T-cell (primary cell): ENCODE measurements at places on chromosomes 3 and 15.

DNA sequence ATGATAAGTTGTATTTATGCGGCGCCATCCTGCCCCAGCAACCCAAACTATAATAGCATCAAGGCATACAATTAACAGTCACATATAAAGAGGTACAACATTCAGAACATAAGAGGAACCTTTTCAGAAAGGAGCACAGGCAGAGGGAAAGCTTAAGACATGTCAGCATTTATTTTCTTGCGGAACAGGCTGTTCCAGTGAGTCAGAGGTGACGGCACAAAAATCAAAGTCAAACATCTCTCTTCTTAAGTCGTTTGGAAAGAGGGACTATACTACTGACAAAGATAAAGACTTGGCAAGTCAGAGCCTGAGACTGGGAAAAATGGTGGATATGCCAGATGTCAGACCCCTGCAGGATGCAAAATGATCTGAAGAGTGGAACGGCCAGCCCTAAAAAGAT lies 128.4 kb downstream of the CTNNB1 start:
- no peak for DNase-seq

- DNase-seq: no peak
These were observed 25.0 kb downstream of the PIF1 start for GRCh38 chr15:64800476-64800875.

GRCh38 chr15:34855893-34856292 lies 60.5 kb upstream of the ACTC1 start:
- no peak for DNase-seq

DNA sequence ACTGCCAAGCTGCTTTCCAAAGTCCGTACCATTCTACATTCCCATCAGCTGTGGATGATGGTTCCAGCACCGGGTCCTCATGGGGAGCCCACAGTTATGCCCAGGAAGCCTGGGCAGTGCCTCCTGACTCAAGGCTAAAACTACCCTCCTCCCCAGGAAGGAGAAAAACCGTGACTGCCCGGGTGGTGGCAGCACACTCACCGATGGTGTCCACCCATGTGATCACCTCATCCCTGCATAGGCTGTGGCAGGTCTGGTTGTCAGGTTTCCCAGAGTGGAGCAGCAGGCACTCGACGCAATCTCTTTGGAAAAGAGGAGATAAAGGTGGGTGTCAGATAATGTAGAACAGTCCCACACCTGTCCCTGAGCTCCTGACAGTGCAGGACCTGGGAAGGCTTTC lies 38.6 kb downstream of the UMPS start:
- DNase-seq: no peak

DNA sequence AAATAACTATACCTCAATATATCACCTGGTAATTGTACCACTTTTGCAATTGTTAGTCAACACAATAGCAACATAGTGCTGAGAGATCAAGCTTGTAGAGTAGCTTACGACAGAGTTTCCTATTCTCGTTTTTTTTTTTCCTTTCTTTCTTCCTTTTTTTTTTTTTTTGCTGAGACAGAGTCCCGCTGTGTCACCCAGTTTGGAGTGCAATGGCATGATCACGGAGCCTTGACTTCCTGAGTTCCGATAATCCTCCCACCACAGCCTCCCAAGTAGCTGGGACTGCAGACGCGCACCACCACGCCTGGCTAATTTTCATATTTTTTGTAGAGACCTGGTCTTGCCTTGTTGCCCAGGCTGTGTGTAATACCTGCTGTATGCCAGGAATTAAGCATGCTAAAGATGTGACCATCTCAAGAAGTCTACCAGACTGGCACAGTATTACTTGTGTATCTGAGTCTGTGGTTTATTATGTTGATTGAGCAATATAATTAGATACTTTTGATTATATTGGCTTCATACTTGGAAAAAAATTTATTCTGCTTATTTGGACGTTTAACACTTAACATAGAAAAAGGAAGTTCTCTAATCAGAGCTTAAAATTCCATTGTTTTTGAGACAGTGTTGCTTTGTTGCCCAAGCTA lies 3.0 kb downstream of the SELENOT start:
- DNase-seq: no peak

DNA sequence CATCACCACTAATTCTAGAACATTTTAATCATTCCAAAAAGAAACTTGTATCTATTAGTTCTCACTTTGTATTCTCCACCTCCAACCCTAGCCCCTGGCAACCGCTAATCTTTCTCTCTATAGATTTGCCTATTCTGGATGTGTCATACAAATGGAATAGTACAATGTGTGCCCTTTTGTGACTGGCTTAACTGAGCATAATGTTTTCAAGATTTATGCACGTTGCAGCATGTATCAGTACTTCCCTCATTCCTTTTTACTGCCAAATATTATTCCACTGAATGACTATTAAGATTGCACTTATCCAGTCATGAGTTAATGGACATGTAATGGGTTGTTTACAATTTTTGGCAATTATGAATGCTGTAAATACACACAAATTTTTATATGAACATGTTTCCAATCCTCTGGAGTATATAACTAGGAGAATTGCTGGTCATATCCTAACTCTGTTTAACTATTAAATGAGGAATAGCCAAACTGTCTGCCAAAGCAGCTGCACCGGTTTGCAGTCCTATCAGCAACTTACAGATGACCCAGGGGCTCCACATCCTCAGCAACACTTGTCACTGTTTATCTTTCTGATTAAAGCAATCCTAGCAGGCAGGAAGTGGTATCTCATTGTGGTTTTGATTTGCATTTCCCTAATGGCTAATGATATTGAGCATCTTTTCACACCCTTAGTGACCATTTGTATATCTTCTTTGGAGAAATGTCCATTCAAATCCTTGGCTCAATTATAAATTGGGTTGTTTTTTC lies 42.9 kb downstream of the DCUN1D1 start:
- DNase-seq: no peak

GRCh38 chr15:68620721-68621527 lies 42.1 kb downstream of the CORO2B start:
- no peak for DNase-seq

DNA sequence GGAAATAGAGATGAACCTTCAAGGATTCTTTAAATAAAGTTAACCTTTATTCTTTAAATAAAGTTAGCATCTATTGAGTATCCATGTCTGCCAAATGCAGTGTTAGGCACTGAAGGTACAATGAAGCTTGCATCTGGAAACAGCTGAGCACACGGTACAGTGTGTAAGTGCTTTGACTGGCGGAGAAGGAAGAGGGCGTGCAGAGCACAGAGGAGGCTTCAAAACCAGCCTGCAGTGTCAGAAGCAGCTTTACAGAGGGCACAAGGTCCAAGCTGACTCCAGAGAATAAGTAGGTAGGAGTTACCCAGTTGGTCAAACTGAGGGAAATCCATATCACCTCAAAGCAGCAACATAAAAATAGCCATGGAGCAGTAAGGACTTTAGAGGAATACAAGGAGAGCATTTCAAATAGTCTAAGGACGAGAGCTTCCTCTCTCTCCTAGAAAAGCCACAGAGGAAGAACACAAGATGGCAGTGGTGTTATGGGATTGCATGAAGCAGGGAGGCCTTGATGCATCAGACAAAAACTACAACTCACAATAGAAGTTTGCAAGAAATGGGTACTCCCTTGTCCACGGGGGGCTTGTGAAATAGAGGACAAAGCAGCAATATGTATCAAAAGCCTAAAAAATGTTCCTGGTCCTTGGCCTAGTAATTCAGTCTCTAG lies 60.3 kb upstream of the PPP2R3A start:
- DNase-seq: no peak

DNA sequence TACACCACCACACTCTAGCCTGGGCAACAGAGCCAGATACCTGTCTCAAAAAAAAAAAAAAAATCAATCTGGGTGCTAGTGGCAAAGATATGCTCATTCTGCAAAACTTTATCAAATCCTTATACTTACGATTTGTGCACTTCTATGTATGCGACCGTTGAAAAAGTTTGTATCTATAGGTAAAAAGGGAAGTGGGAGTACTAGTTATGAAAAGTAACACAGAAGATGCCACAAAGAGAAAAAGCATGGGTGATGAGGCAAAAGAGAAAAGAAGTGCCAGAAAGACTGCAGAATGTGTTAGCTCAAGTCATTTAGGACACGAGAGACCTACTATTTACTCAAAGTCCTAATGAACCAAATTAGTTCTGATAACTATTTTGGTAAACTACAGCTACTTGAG lies 407.8 kb downstream of the SHQ1 start:
- DNase-seq: no peak

- no peak for DNase-seq
These were observed 26.6 kb downstream of the ACKR4 start for GRCh38 chr3:132623646-132624045.

- no peak for DNase-seq
These were observed 28.6 kb downstream of the CHP1 start for GRCh38 chr15:41259546-41260189.

- no peak for DNase-seq
These were observed 19.7 kb upstream of the PRSS50 start for GRCh38 chr3:46737329-46737731.

- no peak for DNase-seq
These were observed 33.0 kb upstream of the ADCY5 start for GRCh38 chr3:123481722-123482457.

- DNase-seq: no peak
These were observed 15.9 kb upstream of the ACAD9 start for GRCh38 chr3:128863560-128863959.

DNA sequence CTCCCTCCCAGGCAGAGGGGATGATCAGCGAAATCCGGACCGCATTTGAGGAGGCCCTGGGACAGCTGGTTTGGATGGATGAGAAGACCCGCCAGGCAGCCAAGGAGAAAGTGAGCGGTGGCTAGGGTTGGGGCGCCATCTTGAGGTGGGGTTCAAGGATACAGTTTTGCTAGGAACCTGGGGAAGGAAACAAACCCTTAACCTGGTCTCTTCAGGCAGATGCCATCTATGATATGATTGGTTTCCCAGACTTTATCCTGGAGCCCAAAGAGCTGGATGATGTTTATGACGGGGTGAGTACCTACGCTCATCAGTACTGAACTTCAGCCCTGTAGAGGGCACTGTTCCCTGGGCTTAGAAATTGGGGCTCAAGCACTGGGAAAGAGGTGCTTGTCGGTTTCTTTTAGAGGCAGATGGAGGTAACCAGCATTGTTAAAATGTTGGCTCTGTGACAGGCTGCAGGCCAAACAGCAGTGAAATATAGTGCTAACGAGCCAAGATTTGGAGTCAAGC lies 9.6 kb upstream of the PSMD2 start:
- peak; percentile 24 for DNase-seq

DNA sequence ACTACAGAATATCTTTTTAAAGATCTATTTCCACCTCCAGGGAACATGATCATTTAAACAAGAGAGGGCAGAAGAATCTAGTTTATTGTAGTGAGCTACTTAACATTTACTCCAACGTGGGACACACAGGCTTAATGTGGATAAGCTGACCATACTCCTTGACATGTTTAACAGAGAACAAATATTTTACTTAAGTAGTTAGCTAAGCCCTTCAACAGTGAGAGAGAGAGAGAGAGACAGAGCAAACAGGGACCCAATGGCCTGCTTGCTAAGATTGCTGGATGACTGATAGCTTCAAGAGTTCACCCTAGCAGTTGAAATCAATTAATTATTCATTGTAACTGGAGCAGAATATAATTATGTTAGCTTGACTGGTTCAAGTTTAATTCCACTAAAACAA lies 158.6 kb downstream of the ADAM10 start:
- no peak for DNase-seq

DNA sequence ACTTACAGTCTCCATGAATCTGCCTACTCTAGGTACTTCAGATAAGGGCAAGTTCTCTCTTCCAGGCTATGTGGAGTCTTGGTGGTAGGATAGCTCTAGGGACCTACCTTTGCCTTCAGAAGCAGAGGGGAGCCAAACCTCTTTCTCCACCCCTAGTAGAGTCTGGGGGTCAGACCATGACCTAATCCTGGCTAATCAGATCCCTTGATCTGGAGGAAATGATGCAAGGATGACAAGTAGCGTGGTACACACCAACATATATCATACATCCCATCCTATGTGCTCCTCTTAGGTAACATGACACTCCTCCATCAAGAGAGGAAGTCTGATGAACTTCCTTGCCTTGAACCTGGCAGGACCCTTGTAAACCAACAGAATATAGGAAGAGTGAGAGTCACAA lies 15.4 kb upstream of the PLA2G4F start:
- DNase-seq: no peak

DNA sequence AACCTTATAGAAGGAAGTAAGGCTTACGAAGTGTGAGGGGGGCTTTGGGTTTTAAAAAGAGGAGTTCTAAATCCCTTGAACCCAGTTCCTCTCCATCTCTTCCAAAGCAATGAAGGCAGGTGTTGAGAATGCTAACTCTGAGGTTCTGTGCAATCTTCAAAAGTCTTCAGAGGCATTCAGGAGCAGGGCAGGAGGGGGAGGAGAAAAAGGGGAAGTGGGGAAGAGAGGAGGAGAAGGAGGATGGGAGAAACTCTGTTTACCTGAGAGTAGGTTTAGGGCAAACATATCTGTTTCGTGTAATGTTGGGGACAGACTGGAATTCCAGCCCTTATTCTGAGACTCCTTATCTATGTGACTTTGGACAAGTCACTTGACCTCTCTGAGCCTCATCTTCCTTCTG lies 36.9 kb downstream of the FAM3D start:
- no peak for DNase-seq

- no peak for DNase-seq
These were observed 613.5 kb downstream of the EDEM1 start for GRCh38 chr3:5800965-5801364.

GRCh38 chr3:160860346-160860745 lies 104.3 kb downstream of the PPM1L start:
- no peak for DNase-seq

GRCh38 chr3:98038286-98038685 lies 3.2 kb upstream of the GABRR3 start:
- DNase-seq: no peak

- DNase-seq: no peak
These were observed 35.6 kb downstream of the SCAP start for GRCh38 chr3:47440131-47440530.

DNA sequence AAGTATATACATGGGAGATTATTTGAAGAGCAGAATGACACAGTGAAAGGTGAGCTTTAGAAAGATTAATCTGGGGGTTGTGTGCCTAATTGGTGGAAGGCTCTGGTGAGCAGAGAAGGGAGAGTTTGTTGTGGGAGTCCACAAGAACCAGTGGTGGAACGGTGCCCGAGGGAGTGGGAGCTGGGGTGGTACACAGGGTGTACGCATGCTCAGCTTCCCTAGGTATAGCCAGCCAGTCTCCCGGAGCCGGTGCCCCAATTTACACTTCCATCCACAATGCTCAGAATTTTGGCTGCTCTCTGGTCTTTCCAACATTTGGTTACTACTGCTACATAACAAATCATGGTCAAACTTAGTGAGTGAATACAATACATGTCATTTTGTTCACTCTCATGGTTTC lies 92.5 kb downstream of the MITF start:
- no peak for DNase-seq

DNA sequence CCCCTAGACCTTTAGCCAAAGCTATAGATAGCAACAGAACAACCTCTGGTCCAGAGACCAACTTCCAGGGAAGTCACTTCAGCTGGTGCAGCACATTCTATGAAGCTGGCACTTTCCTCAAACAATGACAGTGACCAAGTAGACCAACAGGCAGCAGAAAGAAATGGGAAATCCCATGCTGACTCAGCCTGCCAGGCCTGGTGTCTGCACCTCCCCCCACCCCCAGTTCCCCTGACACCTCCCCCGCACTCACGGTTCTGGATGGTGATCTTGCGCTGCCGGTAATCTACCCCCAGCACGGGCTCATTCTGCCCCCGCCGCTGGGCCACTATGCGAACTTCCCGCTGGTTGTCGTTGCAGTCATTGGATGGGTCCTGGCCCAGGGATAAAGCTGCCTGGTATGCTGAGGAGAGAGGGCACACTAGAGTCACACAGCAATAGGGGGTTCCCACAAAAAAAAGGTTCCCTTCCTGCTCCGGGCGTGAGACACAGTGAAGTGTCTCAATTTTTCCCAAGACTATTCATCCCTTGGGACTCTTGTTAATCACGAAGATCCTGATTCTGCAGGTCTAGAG lies 17.0 kb downstream of the ILDR1 start:
- DNase-seq: no peak
